ENCODE measurements at places on chromosomes 4 and X. TPM values are rescaled to one million over a fixed set of nuclear protein-coding genes. Genes with fewer than 3 reads are reported as not detected.

The SHROOM2 gene
- 3.9 TPM for polyA plus RNA-seq

GRCh38 chr4:90357117-90357710 is 230.0 kb downstream of the CCSER1 start:
- H3K27me3 ChIP-seq: no peaks in the 10 kb centered on the region
- H3K4me1 ChIP-seq: no peaks in the 10 kb centered on the region
- H3K4me3 ChIP-seq: no peak overlapping the region
- no peaks in the 10 kb centered on the region for H3K36me3 ChIP-seq
- no peak overlapping the region for H3K27ac ChIP-seq

GRCh38 chr4:141540643-141541042 is 95.7 kb upstream of the IL15 start:
- H3K4me3 ChIP-seq: no peak overlapping the region
- H3K36me3 ChIP-seq: no peaks in the 10 kb centered on the region

The CTSO gene
- 8.0 TPM for polyA plus RNA-seq

The ACOX3 gene
- 15.6 TPM for polyA plus RNA-seq

DNA sequence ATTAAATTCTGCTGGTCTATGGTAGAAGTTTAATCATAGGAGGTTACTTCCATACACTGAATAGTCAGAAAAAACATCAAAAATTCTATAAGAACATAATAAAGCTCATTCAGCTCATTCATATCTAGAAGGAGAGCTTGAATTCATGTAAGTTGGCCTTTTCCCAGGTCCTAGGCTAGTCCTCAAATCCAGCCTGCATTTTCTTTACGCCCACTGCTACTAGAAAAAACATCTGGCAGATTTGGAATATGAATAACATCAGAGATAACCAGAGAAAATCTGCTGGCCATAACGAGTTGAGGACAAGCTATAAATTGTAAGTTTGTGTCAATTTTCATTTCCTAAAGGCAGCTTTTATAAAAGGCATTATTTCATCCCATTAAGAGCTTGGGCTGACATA is 95.5 kb downstream of the MXRA5 start:
- DNase-seq: no peak
- no peaks in the 10 kb centered on the region for H3K4me1 ChIP-seq
- H3K27me3 ChIP-seq: peaks cover 24% of the 10 kb centered on the region
- H3K27ac ChIP-seq: no peak overlapping the region

The ZXDA gene
- polyA plus RNA-seq: 1.2 TPM

The LUZP4 gene
- not detected for polyA plus RNA-seq

- no peaks in the 10 kb centered on the region for H3K4me1 ChIP-seq
- no peak overlapping the region for H3K4me3 ChIP-seq
- no peaks in the 10 kb centered on the region for H3K27me3 ChIP-seq
- no peak overlapping the region for H3K27ac ChIP-seq
These were observed 50.9 kb upstream of the FAM241A start for GRCh38 chr4:112094330-112094729.

All from lung (tissue), 17 donors.